Cardiac muscle cell (in vitro differentiated cells and primary cell): ENCODE measurements at places on chromosomes 11 and 22. TPM values are rescaled to one million over a fixed set of nuclear protein-coding genes. Genes with fewer than 3 reads are reported as not detected.

GRCh38 chr22:46775850-46776826, 13.7 kb downstream of the TBC1D22A start:
- DNase-seq: no peak

- no peak for DNase-seq
Measured at GRCh38 chr11:33449798-33450197, 192.6 kb downstream of the HIPK3 start.

GRCh38 chr11:134504146-134504905, 92.3 kb upstream of the B3GAT1 start:
- no peak for DNase-seq

DNA sequence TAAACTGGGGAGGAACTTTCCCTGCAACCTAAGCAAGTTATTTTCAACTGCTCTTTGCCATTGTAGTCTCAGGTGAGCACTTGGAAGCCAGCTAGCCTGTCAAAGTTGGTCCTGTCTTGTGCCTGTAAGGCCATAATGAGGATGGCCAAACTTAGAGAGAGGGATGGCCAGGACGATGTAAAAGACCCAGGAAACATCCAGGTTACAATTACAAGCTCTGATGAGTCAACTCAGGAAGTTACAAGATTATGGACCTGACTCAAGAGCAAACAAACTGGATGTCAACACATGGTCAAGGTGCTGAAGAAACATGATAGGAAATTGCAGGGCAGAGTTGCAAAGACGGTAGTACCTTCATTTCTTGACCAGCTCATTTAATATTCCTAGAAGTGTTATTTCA, 1.6 kb downstream of the GTPBP1 start:
- DNase-seq: no peak

GRCh38 chr11:80862011-80862410, 1421.2 kb upstream of the TENM4 start:
- no peak for DNase-seq

GRCh38 chr22:29267462-29267857, 321 bp downstream of the RHBDD3 start:
- DNase-seq: peak; percentile 6

JAML gene
- not detected in 2 replicates for total RNA-seq
